ENCODE measurements at places on chromosomes 11 and 22.

GRCh38 chr22:17984114-17984513, 40.2 kb downstream of the MICAL3 start:
- no peak for DNase-seq

GRCh38 chr11:77411137-77411707, 62.7 kb downstream of the PAK1 start:
- peak; percentile 9 for DNase-seq

- no peak for DNase-seq
Observed at GRCh38 chr22:47795477-47796127, 1033.2 kb downstream of the TBC1D22A start.

- no peak for DNase-seq
Observed at GRCh38 chr11:133531971-133532651, at the start of gene OPCML. Gene OPCML (minus strand): TSS chr11:133532501.

GRCh38 chr11:46898396-46899095, 19.8 kb downstream of the LRP4 start:
- DNase-seq, result no peak

DNA sequence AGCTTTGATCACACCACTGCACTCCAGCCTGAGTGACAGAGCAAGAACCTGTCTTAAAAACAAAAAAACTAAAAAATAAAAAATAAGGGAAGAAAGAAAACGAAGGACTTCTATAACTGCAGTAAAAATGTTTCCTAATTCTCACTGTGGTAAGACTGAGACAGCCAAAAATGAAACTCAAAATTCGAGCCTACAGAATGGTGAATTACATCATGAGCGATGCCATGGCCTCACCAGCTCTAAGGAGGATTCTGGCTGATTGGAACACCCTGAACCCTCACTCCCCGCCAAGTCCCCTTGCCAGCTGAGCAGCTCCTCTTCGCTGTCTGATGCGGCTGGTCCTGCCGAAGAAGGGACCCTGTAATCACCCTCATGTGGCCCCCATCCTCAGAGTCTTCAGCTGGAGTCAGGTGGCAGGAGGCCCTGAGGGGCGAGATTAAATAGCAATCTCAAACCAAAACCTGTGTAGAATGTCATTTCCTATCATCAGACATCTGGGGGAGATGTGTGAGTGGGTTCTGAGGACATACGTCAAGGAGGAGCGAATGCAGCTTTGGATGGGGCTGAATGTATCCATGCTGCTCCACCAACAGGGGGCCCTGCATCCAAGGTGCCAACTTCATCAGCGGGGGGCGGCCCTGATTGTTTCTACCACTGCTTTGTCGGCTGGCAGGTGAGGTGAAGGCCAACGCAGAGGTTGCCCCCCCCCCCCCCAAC, 29.2 kb downstream of the PDGFB start:
- DNase-seq, result peak; percentile 27

GRCh38 chr11:120925944-120926343, 98.0 kb upstream of the TBCEL start:
- DNase-seq, result no peak

- DNase-seq, result no peak
Observed at GRCh38 chr22:46045459-46046298, 68.7 kb upstream of the WNT7B start.

DNA sequence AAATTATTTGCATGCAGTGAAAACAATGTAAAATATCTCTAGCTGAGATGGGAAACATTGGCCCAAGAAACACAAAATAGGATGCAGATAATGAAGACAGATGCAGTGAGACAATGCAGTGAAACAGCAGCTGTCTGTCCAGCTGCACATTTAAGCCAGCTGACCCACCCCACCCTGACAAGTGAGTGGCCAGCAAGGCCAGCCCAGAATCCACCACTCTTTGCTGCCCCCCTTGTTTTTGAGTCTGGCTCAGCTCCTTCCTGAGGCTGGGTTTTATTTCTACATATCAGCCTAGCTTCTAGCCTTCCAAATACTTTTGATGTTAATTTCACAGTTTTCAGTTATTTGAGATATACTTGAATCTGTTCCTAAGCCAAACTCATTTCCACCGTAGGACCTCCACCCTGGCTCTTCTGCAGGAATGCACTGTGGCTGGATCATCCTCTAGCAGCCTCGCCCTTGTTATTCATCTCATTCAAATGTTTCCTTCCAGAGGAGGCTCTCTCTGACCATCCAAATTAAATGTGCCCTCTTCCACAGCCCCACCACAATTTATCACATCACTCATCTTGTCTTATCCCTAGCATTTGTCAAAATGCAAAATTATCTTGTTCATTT, 154.1 kb upstream of the POU2AF2 start:
- no peak for DNase-seq

Measured in activated naive CD4-positive, alpha-beta T cell treated with Interleukin-2 at 50 U/mL for 16 hours (primary cell).